Mesothelial cell of epicardium (in vitro differentiated cells): ENCODE measurements at places on chromosomes 12 and 14.

DNA sequence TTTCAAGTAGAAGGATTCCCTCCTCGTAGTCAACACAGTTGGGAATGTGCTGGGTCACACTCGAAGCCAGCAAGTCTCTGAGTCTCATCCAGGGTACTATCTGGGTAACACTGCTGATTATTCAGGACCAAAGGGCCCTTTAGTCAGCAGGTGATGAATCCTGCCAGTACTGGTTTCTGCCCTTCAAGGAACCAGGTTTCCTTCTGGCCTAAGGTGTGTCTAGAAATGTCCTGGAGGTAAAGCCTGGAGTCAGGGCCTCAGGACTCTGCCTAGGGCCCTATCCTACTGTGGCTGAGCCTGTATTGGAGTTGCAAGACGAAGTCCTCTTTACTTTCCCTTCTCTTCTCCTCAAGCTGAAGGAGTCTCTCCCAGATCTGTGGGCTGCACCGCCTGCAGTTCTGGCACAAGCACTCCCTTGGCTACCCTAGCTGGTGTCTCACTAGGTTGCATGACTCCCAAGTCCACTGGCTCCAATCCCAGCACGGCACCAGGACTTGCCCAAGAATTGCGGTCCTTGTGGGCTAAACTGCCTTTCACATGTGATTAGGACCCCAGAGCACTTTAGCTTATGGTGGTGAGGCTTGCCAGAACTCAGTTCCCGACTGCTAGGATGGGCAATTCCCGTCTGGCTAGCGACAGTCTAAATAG, 193.7 kb upstream of the PDE3A start:
- DNase-seq = no peak

DNA sequence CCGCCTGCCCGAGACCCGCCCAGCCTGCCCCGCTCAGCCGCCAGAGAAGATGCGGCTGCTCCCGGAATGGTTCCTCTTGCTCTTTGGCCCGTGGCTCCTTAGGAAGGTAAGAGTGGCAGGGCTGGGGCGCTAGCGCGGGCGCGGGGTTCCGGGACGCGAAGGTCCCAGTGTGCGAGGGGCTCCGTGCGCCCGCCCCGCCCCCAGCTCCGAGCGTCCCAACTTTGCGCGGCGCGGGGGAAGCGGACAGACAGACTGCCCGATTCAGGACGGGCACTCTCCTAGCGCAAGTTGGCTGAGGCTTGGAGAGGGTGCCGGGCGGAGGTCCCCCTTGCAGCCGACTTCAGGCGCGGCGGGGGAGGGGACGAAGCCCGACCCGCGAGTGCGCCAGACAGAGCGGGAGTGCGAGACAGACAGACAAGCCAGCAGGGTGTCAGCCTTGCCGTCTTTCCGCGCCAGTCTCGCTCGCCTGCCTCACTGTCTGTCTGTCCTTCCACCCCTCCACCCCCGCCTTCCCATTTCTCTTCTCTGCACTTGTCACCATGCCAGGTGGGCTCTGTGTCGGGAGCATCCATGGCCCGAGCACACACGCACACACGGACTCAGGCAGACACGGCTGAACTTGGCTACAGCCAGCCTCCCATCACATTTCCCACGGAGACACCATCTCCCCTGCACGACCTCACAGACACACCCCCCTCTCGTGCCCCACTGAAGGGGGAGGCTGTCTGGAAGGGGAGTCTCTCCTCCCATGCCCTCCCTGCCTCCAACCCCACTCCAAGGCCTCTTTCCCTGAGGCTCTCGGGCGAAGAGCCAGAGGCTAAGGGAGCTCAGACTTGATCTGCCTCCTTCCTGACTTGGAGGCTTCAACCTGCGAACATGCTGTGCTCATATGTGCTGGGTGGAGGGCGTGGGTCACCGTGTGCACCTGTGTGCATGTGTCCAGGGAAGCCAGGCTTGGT, 606 bp downstream of the NXPH4 start:
- no peak for DNase-seq

- no peak for DNase-seq
Measured at GRCh38 chr14:64786296-64787149, 82.3 kb downstream of the PLEKHG3 start.

DNA sequence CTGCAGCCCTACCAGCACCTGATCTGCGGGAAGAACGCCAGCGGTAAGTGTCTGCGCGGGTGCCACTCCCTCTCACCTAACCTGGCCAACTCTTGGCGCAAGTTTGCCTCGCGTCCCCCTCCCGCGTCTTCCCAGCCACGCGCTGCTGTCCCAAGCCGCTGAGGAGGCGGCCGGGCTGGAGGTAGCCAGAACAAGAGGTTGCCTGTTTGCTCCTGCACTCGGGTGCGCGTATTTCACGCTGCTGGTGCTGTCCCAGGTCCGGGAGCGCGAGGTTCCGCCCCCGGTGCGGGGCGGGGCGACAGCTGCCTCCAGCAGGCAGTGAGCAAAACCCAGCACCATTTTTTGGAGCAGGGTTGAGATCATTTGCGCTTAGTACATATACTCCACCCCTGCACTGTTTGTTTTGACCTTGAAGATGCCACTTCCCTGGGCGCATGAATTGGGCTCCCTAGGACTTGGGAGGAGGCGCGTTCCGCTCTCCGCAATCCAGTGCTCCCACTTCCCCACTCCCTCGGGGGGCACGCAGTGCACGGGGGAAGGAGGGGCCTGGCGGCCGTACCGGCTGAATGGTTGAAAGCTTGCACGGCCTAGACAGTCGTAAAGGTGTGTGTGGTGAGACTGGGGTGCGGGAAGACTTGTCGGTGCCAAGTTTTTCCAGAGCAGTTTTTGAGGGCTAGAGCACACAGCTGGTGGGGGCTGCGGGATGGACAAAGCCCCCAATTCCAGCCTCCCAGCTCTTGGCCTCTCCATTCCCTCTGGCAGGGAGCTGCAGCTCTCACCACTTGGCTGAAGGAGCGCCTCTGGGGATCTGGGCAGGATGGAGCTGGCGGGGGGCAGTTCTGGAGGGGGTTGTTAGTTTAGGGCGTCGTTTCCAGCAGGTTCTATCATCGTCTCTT, 226.9 kb upstream of the CRY1 start:
- no peak for DNase-seq

- DNase-seq = no peak
Measured at GRCh38 chr12:52608826-52609630, 7.8 kb upstream of the KRT72 start.

- DNase-seq = no peak
Measured at GRCh38 chr12:38744041-38744440, 161.3 kb downstream of the CPNE8 start.

- no peak for DNase-seq
Measured at GRCh38 chr14:70754991-70755390, 54.3 kb downstream of the MAP3K9 start.

GRCh38 chr14:90383731-90384542, 12.9 kb upstream of the CALM1 start:
- DNase-seq = peak; percentile 74

GRCh38 chr12:116303929-116304328, 26.4 kb upstream of the MED13L start:
- no peak for DNase-seq

- no peak for DNase-seq
Measured at GRCh38 chr12:118357257-118358007, 15.3 kb downstream of the TAOK3 start.

- DNase-seq = no peak
Measured at GRCh38 chr14:56590535-56590960, 10.9 kb downstream of the TMEM260 start.

DNA sequence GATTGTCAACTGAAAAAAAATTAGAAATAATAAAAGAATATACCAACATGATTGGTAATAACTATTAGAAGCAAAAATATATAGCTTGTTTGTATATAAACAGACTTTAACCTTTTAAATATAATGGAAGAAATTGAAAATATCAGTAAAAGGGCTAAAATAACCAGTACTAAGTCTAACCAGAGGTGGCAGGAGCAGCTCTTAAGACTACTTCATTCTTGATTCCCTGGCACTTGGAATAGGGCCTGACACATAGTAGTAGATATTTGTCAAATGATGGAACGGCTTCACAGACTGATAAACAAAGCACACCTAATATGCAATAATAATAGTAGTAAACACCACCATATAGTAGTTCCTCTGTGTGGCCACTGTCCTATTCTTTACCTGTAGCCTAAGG, 9.4 kb downstream of the TMEM63C start:
- no peak for DNase-seq

DNA sequence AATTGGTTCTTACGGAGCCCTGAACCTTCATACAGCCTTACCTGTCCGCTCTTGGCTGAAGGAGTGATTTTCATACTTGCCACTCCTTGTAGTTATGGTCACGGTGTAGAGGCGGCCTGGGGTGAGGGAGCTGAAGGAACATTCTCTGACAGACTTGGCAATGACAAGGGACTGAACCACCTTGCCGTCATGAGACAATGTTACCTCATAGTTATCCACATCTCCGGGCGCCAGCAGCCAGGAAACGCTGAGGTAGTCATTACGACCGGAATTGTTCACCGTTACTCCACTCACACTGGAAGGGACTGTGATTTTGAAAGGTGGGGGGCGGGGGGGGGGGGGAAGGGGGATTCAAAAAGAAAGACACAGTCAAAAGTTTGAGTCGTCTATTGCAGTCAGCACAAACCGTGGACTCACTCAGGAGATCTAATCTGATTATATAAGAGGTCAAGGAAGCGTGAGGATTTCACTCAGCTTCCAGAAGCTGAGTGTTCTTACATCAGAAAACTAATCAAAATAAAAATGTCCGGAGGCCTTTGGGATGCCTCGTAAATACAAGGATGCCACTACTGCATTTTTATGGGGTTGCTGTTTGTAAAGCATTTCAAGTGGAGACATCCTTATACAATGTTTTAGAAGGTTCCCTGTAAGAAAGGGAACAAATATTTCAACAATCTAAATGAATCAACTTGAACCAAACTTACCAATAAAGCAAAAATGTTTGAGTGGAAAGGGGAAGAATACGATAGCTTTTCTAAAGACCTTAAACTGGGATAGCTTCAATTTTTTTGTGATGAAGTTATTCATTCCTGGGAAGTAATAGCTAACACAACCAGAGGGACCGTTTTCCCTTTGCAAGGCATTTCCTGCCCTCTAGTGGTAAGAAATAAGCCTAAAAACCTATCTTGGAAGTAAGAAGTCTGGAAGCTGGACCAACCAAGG, 60.6 kb downstream of the PTPRB start:
- DNase-seq = no peak

DNA sequence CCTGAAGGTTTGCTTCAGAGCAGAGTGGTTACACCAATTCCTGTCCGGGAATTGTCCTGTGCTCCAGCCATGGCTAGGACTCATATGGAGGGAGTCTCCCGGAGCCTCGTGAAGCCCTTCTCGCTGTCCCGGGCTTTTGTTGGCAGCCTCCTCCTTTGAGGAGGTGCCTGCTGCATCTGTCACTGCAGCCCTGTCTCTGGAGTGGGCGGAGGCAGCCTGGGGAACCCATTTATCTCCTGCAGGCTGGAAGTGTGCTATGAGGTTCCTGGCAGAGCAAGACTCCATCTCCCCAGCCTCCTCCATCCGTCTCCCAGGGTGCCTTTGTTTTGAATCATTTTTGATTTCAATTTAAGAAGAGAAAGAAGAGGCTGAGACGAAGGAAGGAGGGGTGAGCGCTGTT, 355.3 kb downstream of the GLT1D1 start:
- DNase-seq = no peak

GRCh38 chr12:87660987-87661774, 368.0 kb downstream of the C12orf50 start:
- DNase-seq = no peak

GRCh38 chr12:75917083-75917482, 114.5 kb downstream of the PHLDA1 start:
- no peak for DNase-seq

GRCh38 chr12:92121826-92122225, 23.8 kb downstream of the BTG1 start:
- no peak for DNase-seq

DNA sequence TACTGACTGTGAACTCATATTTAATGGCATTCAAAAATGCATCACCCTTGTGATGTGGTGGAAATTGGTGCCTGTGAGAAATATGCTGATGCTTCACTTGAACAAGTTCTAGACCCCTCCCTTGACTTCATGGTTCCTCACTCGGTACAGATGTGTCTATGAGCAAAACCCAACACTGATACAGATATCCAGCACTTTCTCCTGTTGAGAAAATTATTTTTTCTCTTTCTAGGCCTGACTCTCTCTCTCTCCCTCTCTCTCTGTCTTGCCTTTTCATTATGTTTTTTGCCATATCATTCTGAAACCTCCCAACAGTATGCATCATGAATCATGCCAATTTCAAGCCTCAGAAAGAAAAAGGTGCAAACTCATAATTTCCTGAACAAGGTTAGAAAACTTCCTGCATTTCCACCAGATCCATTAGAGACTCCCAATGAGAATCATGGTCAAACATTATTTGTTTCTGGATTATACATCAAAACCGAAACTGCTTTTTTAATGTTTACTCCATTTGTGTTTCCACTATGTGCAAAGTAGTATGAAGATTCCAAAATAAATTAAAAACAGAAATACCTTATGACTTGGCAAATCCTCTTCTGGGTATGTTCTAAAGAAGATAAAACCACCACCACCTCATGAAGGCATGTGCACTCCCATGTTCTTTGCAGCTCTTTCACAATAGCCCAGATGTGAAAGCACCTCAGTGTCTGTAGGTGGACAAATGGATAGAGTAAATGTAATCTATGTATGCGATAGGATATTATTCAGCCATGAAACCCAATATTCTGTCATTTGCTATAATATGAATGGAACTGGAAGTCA, 543.6 kb downstream of the TMEM121 start:
- DNase-seq = no peak

DNA sequence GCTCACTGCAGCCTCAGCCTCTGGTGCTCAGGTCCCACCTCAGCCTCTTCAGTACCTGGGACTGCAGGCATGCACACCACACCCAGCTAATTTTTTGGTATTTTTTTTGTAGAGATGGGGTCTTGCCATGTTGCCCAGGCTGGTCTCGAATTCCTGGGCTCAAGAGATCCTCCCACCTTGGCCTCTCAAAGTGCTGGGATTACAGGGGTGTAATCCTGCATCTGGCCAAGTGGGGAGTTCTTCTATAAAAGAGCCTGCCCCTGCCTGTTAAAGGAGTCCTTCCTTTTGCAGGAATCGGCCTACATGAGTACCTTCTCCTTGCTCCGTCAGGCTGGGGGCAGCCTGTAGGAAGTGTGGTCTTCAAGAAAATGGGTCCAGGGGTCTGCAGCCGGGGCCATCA, 54.1 kb upstream of the RASSF3 start:
- no peak for DNase-seq

GRCh38 chr12:104455578-104456416, 951 bp upstream of the CHST11 start:
- no peak for DNase-seq

- DNase-seq = no peak
Measured at GRCh38 chr12:71548893-71549292, 109.3 kb downstream of the LGR5 start.

DNA sequence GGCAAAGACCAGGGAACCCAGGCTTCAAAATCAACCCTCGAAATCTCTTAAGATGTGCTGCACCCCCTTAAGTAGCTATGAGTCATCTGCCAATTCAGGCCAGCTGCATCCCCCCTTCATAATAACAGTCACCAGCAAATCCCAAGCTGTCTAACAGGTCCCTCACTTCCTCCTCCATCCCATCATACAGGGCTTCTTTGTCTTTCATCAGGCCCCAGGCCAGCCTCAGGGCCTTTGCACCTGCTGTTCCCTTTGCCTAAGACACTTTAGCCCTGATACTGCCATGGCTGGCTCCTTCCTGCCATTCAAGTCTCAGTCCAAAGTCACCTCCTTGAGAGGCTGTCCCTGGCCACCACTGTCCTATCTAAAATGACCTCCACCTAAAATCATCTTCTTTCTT, 4.0 kb downstream of the RASAL1 start:
- no peak for DNase-seq

GRCh38 chr12:56078931-56079722, 838 bp upstream of the ERBB3 start:
- peak; percentile 87 for DNase-seq
